ENCODE measurements at places on chromosomes 12 and 14. TPM values are rescaled to one million over a fixed set of nuclear protein-coding genes. Genes with fewer than 3 reads are reported as not detected.

DNA sequence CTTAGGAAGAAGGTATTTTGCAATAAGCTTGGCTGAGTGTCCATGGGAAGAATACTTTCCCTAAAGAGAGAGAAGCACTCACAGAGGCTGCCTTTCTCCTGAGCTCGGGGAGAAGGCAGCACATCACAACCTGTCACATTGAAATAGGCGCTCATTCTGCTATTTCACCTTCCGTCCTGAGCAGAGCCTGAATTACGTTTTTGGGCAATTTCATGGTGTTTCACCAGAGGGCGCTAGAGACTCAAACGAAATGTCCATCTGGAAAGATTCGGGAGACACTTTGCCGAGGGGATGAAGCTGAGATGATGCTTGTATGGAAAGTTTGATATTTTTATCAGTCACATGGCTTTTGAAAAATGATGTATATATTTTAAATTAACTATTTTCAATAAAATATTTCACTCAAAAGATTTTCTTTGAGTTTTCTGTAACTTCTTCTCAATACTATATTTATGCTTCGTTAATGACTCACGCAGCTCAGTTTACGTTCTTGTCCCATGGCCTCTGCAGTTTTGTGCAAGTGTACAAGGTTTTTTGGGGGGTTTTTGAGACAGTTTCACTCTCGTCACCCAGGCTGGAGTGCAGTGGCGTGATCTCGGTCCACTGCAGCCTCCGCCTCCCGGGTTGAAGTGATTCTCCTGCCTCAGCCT is 17.4 kb upstream of the B4GALNT3 start:
- H3K36me3 ChIP-seq = no peaks in the 10 kb centered on the region
- H3K4me3 ChIP-seq = no peak overlapping the region
- H3K27ac ChIP-seq = no peak overlapping the region
- no peaks in the 10 kb centered on the region for H3K4me1 ChIP-seq
- H3K27me3 ChIP-seq = no peaks in the 10 kb centered on the region

- H3K4me1 ChIP-seq = no peaks in the 10 kb centered on the region
- H3K27ac ChIP-seq = no peak overlapping the region
- H3K4me3 ChIP-seq = no peak overlapping the region
- H3K36me3 ChIP-seq = no peaks in the 10 kb centered on the region
- no peaks in the 10 kb centered on the region for H3K27me3 ChIP-seq
- DNase-seq = no peak
Observed at GRCh38 chr14:79855789-79856188, 355.5 kb downstream of the DIO2 start.

DNA sequence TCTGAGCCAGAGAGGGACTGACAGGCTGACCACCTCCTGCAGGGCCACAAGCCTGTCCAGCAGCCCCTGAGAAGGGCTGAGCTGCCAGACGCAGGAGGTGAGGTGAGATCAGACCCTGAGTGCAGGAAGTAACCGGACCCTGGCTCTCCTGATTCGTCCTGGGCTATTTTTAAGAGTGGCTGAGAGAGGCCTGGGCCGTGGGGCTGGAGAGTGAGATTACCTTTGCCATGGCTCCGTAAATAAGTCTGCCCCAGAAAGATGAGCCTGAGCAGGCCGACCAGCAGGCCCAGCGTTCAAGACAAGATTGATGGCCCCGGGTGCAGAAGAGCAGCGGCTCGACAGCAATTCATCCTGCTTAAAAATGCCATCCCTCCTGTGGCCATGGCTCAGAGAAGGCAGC is 54.2 kb downstream of the SPTB start:
- no peak overlapping the region for H3K4me3 ChIP-seq
- peaks cover 13% of the 10 kb centered on the region for H3K27me3 ChIP-seq
- no peak overlapping the region for H3K27ac ChIP-seq

- no peak overlapping the region for H3K27ac ChIP-seq
- H3K36me3 ChIP-seq = no peaks in the 10 kb centered on the region
- peak; percentile 86 for DNase-seq
- no peaks in the 10 kb centered on the region for H3K4me1 ChIP-seq
Observed at GRCh38 chr12:127108360-127109215, 1158.4 kb upstream of the TMEM132C start.

Gene SPX
- 0.63 TPM for total RNA-seq

GRCh38 chr12:79199166-79199565 is 334.6 kb downstream of the SYT1 start:
- no peaks in the 10 kb centered on the region for H3K27me3 ChIP-seq
- no peak for DNase-seq
- H3K27ac ChIP-seq = no peak overlapping the region
- no peaks in the 10 kb centered on the region for H3K36me3 ChIP-seq

- H3K4me3 ChIP-seq = no peak overlapping the region
- DNase-seq = no peak
- H3K27me3 ChIP-seq = peaks cover 52% of the 10 kb centered on the region
- no peaks in the 10 kb centered on the region for H3K36me3 ChIP-seq
Observed at GRCh38 chr14:92328664-92329255, 5.8 kb downstream of the SLC24A4 start.

Gene ATXN3
- 75.6 TPM for total RNA-seq

Gene C12orf54
- total RNA-seq = not detected

Gene CPNE6
- total RNA-seq = not detected

DNA sequence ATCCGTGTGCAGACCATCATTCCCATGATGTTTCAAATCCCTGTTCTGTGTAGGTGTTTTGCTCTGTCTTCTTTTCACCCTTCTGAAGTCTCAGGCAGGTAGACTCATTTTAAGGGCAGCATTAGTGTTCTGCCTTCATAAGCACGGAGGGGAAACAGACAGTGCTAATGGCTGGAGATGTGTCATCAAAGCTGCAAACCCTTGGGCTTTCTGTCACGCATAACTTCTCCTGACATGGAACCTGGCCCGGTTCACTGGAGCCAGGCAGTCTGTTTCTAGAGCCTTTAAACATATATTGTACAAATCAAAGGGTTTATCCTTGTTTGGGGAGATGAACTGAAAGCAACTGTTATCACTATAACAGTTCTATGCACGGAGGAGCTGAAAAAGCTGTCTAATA is 141.4 kb downstream of the TMEM132D start:
- H3K36me3 ChIP-seq = no peaks in the 10 kb centered on the region
- DNase-seq = no peak
- H3K4me1 ChIP-seq = no peaks in the 10 kb centered on the region
- no peaks in the 10 kb centered on the region for H3K27me3 ChIP-seq
- H3K27ac ChIP-seq = no peak overlapping the region
- H3K4me3 ChIP-seq = no peak overlapping the region

- H3K27me3 ChIP-seq = no peaks in the 10 kb centered on the region
- no peaks in the 10 kb centered on the region for H3K36me3 ChIP-seq
- H3K4me1 ChIP-seq = no peaks in the 10 kb centered on the region
- DNase-seq = no peak
- no peak overlapping the region for H3K27ac ChIP-seq
Observed at GRCh38 chr12:128387811-128388422, 120.9 kb downstream of the TMEM132C start.

Gene MFAP5
- total RNA-seq = 390 TPM

- H3K27ac ChIP-seq = no peak overlapping the region
- no peak for DNase-seq
- H3K4me3 ChIP-seq = no peak overlapping the region
- H3K4me1 ChIP-seq = peaks cover 11% of the 10 kb centered on the region
- H3K36me3 ChIP-seq = no peaks in the 10 kb centered on the region
Observed at GRCh38 chr12:100591979-100592378, 18.5 kb downstream of the GAS2L3 start.

- H3K4me1 ChIP-seq = no peaks in the 10 kb centered on the region
- H3K36me3 ChIP-seq = no peaks in the 10 kb centered on the region
- H3K4me3 ChIP-seq = no peak overlapping the region
- no peak overlapping the region for H3K27ac ChIP-seq
Observed at GRCh38 chr14:106518054-106518943, 991.9 kb downstream of the TMEM121 start.

DNA sequence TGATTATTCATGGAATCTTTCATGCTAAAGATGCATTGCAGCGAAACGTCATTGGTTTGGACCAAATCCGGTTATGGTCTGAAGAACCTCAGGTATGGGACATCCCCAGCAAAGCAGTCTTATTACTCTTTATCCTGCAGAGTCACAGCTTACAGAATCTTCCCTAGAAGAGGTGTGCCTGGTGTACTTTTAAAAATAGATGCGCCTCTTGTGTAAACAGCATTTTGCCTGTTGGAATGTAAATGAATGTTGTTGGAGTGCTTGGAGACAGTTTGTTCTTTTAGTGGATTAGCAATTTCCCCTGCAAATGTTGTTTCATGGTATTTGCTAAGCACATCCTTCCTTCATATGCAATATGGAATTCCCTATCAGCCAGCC is 242.5 kb downstream of the ZFP36L1 start:
- peak overlapping the region; percentile 24 for H3K27ac ChIP-seq
- DNase-seq = no peak
- H3K36me3 ChIP-seq = no peaks in the 10 kb centered on the region
- peaks cover 73% of the 10 kb centered on the region for H3K4me1 ChIP-seq
- H3K27me3 ChIP-seq = no peaks in the 10 kb centered on the region

Gene HOXC9
- total RNA-seq = 2.5 TPM

DNA sequence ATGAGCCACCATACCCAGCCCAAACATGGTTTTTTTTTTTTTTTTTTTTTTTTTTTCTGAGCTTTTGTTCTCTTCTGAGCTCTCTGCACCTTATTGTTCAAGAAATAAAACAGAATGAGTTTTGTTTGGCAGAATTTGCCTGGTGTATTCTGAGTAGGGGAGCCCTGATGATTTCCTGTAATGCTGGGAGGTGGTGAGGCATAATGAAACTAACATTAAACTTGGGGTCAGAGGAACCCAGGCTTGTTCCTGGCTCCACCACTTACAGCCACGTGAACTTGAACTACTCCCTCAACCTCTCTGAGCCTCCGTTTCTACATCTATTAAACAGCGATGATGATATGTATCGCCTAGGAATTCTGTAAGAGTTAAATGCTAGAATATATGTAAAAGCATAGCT is 276.3 kb upstream of the CRY1 start:
- H3K27ac ChIP-seq = no peak overlapping the region
- no peaks in the 10 kb centered on the region for H3K27me3 ChIP-seq

DNA sequence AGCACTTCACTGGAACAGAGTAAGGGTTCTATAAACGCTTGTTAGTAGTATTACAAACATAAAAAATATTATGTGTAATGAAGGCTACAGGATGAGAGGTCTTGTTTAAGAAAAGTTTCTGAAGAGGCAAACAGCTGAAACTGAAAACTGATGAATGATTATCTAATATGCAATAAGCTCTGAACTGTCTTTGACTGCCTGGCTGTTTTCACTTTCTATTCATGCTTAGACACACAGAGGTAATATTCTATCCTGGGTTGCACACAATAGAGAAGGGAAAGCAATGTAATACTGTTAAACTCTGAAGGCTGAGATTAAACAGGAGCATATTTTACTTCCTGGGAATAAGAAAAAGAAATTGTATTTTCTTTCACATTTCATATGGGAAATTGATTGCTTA is 251.3 kb downstream of the ALX1 start:
- no peak overlapping the region for H3K27ac ChIP-seq
- H3K4me1 ChIP-seq = no peaks in the 10 kb centered on the region
- H3K36me3 ChIP-seq = no peaks in the 10 kb centered on the region
- H3K27me3 ChIP-seq = no peaks in the 10 kb centered on the region
- no peak overlapping the region for H3K4me3 ChIP-seq
- no peak for DNase-seq

DNA sequence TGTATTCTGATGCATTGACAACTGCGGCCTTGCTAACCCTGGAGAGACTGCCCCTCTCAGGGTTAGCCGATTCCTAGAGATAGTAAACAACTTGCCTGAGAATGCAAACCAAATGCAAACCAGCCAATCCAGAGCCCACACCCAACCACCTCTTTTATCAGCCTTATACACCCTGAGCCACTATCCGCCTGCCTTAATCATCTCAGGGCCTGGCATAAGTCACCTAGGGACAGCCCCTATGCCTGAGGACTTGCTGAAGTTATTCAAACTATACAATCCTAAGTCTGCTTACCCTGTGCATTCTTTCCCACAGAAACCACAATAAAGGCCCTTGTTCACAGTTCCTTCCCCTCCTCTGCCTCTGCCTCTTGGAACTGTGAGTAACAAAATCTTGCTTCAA is 177.2 kb downstream of the KCNA5 start:
- no peaks in the 10 kb centered on the region for H3K36me3 ChIP-seq
- no peak overlapping the region for H3K27ac ChIP-seq
- no peak for DNase-seq
- no peaks in the 10 kb centered on the region for H3K4me1 ChIP-seq
- H3K4me3 ChIP-seq = no peak overlapping the region

- no peaks in the 10 kb centered on the region for H3K36me3 ChIP-seq
- no peak overlapping the region for H3K27ac ChIP-seq
- no peaks in the 10 kb centered on the region for H3K4me1 ChIP-seq
- no peak overlapping the region for H3K4me3 ChIP-seq
- H3K27me3 ChIP-seq = peaks cover 59% of the 10 kb centered on the region
Observed at GRCh38 chr12:210277-211141, 3.4 kb downstream of the SLC6A12 start.

- peaks cover 10% of the 10 kb centered on the region for H3K4me1 ChIP-seq
- DNase-seq = peak; percentile 38
- H3K36me3 ChIP-seq = no peaks in the 10 kb centered on the region
- H3K27ac ChIP-seq = no peak overlapping the region
- H3K4me3 ChIP-seq = no peak overlapping the region
Observed at GRCh38 chr12:98355322-98355721, 160.1 kb upstream of the TMPO start.

DNA sequence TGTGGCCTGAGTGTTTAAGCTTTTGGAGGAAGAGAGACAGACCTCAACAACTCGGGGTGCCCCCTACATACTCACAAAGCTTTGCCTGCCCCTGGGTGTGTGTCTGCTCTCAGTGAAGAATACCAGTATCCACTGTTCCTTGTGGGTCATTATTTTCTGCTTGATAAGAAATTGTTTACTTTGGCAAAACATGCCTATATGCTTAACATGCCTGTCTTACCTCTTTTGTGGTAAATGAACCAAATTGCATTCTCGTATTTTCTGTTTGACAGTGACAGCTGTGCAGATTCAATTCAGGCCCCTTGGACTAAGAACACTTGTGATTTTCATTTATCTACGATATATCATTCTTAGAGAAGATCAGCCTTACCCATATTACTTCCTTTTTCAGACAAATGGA is 50.6 kb upstream of the REP15 start:
- peaks cover 5% of the 10 kb centered on the region for H3K4me1 ChIP-seq
- H3K36me3 ChIP-seq = peaks cover 27% of the 10 kb centered on the region
- H3K27ac ChIP-seq = no peak overlapping the region
- DNase-seq = no peak

GRCh38 chr14:93655078-93655750 is 133.1 kb downstream of the PRIMA1 start:
- H3K27ac ChIP-seq = no peak overlapping the region
- peak; percentile 75 for DNase-seq
- no peak overlapping the region for H3K4me3 ChIP-seq
- no peaks in the 10 kb centered on the region for H3K27me3 ChIP-seq
- no peaks in the 10 kb centered on the region for H3K4me1 ChIP-seq

DNA sequence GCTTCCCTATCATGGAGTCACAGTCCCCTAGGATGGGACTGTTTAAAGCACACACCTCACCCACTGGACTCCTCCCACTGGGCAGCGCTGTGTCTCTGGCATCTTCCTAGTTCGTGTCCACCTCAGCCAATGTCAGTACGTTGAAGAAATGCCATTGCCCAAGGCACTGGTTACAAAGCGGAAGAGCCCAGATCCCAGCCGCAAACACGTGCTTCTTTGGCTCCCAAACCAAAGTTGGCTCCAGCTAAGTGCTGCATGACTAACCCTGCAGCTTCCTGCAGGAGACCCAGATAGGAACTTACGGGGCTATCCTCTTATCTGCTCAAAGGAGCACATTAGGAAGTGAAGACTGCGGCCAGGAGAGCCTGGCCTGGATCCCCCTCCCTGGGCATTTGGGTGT is 9.3 kb downstream of the SYNE3 start:
- H3K36me3 ChIP-seq = no peaks in the 10 kb centered on the region
- peaks cover 34% of the 10 kb centered on the region for H3K4me1 ChIP-seq
- H3K4me3 ChIP-seq = peak overlapping the region; percentile 30
- H3K27ac ChIP-seq = peak overlapping the region; percentile 44
